ENCODE measurements at places on chromosomes 16 and 17. TPM values are rescaled to one million over a fixed set of nuclear protein-coding genes. Genes with fewer than 3 reads are reported as not detected.

- no peak for DNase-seq
Measured at GRCh38 chr17:6910987-6911603, 79.6 kb upstream of the TEKT1 start.

- no peak for DNase-seq
Measured at GRCh38 chr17:73983621-73984400, 219.7 kb upstream of the RPL38 start.

GRCh38 chr16:81237282-81237681 is 1.2 kb upstream of the BCO1 start:
- DNase-seq = peak; percentile 17

SLC38A7 gene
- 65.1 TPM for total RNA-seq

TK1 gene
- 17.7 TPM for total RNA-seq

OTOP2 gene
- not detected for total RNA-seq

ITGB4 gene
- total RNA-seq = 0.29 TPM

OR1F1 gene
- not detected for total RNA-seq
